Activated CD4-positive, alpha-beta T cell treated with anti-CD3 and anti-CD28 coated beads for 24 hours (primary cell): ENCODE measurements at places on chromosomes 3 and 15.

DNA sequence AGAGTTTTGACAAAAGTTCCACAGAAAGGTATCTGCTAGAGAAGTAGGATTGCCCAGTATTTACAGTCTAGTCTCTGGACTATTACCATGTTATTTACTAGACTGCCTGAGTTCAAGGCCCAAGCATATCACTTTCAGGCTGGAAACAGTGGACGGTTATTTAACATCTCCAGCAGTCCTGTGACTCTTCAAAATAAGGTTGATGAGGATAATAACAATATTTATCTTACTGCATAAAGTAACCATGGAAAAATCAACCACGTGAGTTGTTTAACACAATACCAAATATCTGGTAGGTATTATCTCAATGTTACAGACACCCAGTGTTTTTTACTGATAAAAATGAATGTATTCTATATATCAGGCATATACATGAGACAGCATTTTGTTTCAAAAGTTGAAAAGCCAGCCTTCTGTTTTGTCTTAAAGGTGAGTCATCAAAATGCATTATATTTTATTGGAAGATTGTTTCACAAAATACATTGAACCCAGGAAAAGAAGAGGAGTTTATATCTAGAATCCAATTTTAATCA lies 535.8 kb downstream of the TBL1XR1 start:
- DNase-seq, result no peak

GRCh38 chr3:27326629-27327545 lies 42.3 kb downstream of the NEK10 start:
- no peak for DNase-seq

DNA sequence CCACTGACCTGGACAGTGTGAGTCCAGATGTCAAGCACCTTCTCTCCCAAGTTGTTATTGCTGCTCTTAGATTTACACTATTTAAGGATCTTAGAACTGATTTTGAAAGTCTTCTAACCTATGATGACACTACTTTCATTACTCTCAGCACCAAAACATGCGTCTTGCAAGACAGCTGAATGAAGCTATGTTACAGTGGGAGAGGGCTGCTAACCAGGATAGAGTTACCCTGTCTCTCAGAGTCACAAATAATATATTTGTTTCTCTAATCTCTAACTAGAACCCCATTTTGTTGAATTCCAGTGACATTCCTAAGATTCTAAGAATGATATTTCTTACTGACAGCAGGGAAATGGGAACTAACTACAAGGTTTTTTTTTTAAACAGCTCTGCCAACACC lies 455.5 kb downstream of the MAGI1 start:
- no peak for DNase-seq

DNA sequence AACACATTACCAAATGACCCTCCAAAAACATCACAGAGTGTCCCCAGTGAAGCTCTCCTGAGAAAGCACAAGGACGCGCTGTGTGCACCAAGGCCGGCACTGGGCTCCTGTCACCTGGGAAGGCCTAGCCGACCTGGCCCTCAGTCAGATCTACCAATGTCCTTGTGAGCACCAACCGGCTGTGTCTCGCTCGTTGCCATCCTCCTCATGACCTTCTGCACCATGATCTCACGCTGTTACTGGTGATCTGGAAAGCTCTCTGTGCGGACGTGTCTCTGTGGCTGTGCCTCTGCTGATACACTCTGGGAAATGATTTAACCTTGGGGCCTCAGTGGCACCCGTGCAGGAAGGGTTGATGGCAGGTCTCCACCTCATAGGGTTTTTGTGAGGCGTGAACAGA lies 24.2 kb downstream of the ZXDC start:
- no peak for DNase-seq

DNA sequence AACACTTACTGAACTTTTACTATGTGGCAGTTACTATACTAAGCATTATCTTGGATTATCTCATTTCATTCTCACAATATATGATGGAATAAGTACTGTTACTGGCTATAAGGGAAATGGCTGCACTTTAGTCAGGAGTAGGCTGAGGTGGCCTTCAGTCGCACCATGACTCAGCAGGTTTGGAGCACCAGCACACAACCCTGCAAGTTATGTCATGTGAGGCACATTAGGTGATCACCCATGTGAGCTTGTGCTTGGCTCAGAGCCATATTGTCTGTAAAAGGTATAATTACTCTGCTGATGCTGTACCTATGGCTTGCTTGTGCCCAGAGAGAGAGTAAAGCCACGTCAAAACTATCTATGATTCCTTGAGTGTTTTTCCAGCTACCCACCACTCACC lies 54.1 kb upstream of the TIPARP start:
- DNase-seq, result no peak

DNA sequence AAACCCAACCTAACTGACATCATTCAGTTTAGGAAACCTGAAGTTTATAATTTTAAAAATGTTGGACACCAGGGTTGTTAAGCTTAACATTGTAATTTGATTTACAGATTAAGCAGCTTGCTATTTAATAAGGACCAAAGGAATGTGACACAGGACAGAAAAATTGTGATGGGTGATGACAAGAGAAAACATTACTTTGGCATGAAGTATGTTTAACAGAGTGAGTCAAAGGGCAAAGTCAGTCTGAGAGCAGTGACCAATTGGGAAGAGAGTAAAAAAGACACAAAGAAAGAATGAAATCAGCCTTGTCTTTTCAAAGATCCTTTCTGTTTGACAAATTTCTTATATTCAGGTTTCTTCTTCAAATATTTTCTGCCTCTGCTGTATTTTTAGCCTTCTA lies 1301.6 kb downstream of the SI start:
- DNase-seq, result no peak

GRCh38 chr3:126621171-126621570 lies 33.8 kb downstream of the TXNRD3 start:
- DNase-seq, result no peak

GRCh38 chr3:13073326-13074005 lies at the start of gene IQSEC1:
TSS of gene IQSEC1 (minus strand) at chr3:13073429. CDS start at chr3:13073014, 415 bp downstream.
- peak; percentile 66 for DNase-seq

GRCh38 chr3:77038468-77038929 lies 1.4 kb upstream of the ROBO2 start:
- DNase-seq, result no peak

GRCh38 chr3:62884096-62884870 lies 9.1 kb upstream of the CADPS start:
- no peak for DNase-seq

- no peak for DNase-seq
Measured at GRCh38 chr3:114809668-114810413, 337.2 kb downstream of the ZBTB20 start.

GRCh38 chr15:90214553-90215196 lies 13.5 kb downstream of the SEMA4B start:
- DNase-seq, result no peak

GRCh38 chr3:61927332-61927731 lies 366.0 kb downstream of the PTPRG start:
- no peak for DNase-seq

- DNase-seq, result no peak
Measured at GRCh38 chr15:40092256-40092978, 16.3 kb downstream of the BMF start.

DNA sequence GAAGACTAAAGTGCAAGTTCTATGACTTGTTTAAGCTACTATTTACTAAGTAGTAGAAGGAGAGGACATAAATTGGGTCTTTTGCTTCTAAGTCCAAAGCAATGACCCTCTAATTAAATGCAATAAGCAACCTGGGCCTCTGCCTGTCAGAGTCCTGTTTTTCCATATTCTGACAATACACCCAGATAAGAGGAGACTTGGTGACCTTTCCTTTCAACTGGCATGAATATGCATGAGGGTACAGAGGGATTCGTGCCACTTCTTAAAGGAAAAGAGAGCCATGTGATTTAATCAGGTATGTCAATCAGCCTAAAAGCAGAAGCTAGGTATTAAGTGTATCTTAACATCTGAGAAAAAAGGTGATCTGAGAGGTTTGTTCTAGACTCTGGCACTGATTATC lies 50.7 kb upstream of the FGF7 start:
- DNase-seq, result no peak

DNA sequence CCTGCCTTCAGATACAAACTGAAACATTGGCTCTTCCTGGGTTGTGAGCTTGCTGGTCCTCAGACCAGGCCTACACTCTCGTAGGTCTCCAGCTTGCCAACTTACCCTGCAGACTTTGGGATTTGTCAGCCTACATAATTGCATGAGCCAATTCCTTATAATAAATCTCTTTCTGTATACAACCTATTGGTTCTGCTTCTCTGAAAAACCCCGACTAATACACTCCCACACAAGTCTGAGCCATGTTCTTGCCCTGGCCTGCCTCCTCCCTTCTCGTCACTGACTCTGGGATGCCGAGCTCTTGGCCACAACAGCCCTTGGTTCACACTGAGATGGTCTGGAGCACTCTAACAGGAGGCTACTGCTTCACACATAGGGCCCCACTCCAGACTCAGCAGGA lies 9.5 kb downstream of the CYP19A1 start:
- DNase-seq, result no peak

GRCh38 chr3:136078421-136079364 lies 113.2 kb downstream of the PPP2R3A start:
- DNase-seq, result no peak

GRCh38 chr15:90882781-90883525 lies 1.4 kb upstream of the FES start:
- DNase-seq, result no peak

GRCh38 chr3:178223876-178224275 lies 312.4 kb upstream of the KCNMB2 start:
- no peak for DNase-seq

- DNase-seq, result no peak
Measured at GRCh38 chr3:56001537-56001936, 466.7 kb downstream of the ERC2 start.

DNA sequence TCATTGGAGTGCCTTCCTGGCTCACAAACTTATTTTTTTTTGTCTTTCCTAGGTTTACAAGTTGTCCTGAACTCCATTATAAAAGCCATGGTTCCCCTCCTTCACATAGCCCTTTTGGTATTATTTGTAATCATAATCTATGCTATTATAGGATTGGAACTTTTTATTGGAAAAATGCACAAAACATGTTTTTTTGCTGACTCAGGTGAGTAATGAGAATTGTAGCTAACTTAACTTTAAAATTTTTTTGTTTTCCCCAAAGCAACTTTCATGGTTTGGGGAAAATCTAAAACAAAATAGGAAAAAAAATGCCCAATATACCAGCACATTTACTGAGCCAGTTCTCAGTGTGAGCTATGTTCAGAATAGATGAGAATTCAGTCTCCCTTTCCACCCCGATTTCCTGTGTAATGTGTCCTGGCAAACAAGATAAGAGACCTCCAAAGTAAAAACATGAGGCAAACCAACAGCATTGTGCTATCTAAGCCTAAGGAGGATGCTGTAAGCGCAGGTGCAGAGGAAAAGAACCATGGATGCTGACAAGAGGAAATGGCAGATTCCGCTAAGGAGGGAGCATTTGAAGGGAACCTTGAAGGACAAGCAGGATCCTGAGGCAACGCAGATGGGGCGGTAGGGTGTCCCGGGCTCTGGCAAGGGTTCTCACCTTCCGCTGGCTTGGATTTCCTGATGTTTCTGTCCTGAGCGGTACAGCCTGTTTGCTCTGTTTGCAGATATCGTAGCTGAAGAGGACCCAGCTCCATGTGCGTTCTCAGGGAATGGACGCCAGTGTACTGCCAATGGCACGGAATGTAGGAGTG lies 171.4 kb downstream of the CACNA1D start:
- DNase-seq, result no peak

GRCh38 chr15:89307791-89308190 lies 26.8 kb downstream of the POLG start:
- no peak for DNase-seq

- DNase-seq, result no peak
Measured at GRCh38 chr3:10173095-10173925, 8.6 kb downstream of the IRAK2 start.

- no peak for DNase-seq
Measured at GRCh38 chr15:42046597-42046996, 25.8 kb upstream of the PLA2G4E start.
